ENCODE measurements at places on chromosomes 2 and 18. TPM values are rescaled to one million over a fixed set of nuclear protein-coding genes. Genes with fewer than 3 reads are reported as not detected.
A peak's percentile ranks its signal among the peaks of the same experiment; 100 is the strongest.

DNA sequence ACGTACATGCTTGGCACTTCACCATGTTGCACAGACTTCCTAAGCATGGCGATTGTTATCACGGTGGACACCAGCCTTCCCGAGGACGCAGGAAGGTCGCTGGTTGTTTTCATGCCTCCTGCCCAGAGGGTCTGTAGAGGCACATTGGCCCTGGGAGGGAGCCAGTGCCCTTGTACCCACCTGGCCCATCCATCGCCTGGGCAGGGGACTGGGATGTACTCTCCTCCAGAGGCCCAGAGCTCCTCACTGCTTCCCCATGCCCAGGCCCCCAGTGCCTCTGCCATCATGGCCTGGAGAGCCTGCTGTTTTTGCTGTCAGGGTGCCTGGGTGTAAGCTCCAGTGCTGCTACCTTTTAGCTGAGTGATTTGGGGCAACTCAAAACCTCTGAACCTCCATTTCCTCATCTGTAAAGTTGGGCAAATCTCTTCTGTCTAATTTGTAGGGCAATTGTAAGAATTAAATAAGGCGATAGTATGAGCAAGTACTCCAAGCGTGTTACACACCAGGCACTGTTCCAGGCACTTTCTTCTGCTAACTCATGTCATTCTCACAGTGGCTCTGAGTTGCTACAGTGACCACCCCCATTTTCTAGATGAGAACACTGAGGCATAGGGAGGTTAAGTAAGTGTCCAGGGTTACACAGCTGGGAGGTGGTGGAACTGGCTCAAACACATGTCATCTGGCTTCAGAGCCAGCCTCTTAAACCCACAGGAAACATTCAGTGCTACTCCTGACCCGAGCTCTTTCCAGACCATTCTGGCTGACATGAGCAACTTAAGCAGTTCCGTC is 45.3 kb downstream of the GREB1 start:
- peaks cover 2% of the 10 kb centered on the region for H3K27me3 ChIP-seq
- H3K4me1 ChIP-seq: peaks cover 11% of the 10 kb centered on the region
- no peaks in the 10 kb centered on the region for H3K36me3 ChIP-seq
- H3K27ac ChIP-seq: no peak overlapping the region

- H3K27ac ChIP-seq: peak overlapping the region; percentile 85
- H3K4me1 ChIP-seq: peaks cover 31% of the 10 kb centered on the region
- peak overlapping the region; percentile 90 for H3K4me3 ChIP-seq
- peaks cover 25% of the 10 kb centered on the region for H3K36me3 ChIP-seq
- H3K27me3 ChIP-seq: no peaks in the 10 kb centered on the region
- DNase-seq: peak; percentile 31
These were observed 842 bp upstream of the CKAP2L start for GRCh38 chr2:112765251-112765650.

FZD7 gene
- 0.62 TPM for total RNA-seq

- no peak for DNase-seq
- no peaks in the 10 kb centered on the region for H3K27me3 ChIP-seq
- peaks cover 16% of the 10 kb centered on the region for H3K4me1 ChIP-seq
- no peak overlapping the region for H3K27ac ChIP-seq
These were observed 11.3 kb downstream of the GFPT1 start for GRCh38 chr2:69375494-69376353.

GRCh38 chr18:73355121-73355520 is 487.3 kb upstream of the NETO1 start:
- DNase-seq: no peak
- no peaks in the 10 kb centered on the region for H3K4me1 ChIP-seq
- no peaks in the 10 kb centered on the region for H3K36me3 ChIP-seq
- H3K27me3 ChIP-seq: no peaks in the 10 kb centered on the region
- no peak overlapping the region for H3K4me3 ChIP-seq

DNA sequence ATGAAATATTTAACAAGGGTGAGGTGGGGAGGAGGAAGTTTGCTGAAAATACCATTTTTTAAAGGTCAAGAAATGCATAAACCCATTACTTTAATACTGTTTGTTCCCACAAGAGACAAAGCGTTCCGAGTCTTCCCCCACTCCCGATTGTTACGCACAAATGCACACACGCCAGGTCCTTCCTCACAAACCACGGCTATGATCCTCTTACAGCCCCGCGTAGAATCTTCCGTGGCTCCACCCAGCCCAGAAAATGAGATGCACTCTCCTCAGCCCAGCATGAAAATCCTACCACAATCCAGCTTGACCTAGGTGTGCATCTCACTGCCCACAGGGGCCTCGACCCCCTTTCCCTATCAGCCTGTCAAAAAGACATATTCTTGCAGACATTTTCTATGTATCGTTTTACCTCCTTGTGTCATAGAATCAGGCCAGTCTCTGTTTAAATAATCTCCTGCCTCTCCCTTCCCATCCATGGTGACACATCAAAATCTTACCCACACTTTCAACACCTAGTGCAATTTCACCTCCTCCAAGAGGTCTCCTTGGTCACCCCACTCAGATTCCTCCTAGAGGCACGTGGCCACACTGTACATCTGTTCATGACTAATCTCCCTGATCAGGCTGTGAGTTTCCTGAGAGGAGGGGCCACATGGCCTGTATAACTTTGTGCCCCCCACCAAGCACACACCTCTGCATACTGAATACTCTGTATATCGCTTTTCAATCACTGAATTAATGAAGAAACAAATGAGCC is 491.0 kb upstream of the KLHL29 start:
- H3K4me1 ChIP-seq: no peaks in the 10 kb centered on the region
- H3K27ac ChIP-seq: no peak overlapping the region
- no peaks in the 10 kb centered on the region for H3K27me3 ChIP-seq
- no peak overlapping the region for H3K4me3 ChIP-seq

LCT gene
- total RNA-seq: 0.02 TPM

- H3K4me3 ChIP-seq: no peak overlapping the region
- H3K36me3 ChIP-seq: no peaks in the 10 kb centered on the region
- peaks cover 29% of the 10 kb centered on the region for H3K27me3 ChIP-seq
- no peak overlapping the region for H3K27ac ChIP-seq
- DNase-seq: no peak
- H3K4me1 ChIP-seq: no peaks in the 10 kb centered on the region
These were observed 47.7 kb upstream of the GBX2 start for GRCh38 chr2:236215761-236216333.

- peak; percentile 75 for DNase-seq
- H3K36me3 ChIP-seq: no peaks in the 10 kb centered on the region
- peaks cover 29% of the 10 kb centered on the region for H3K27me3 ChIP-seq
- no peak overlapping the region for H3K27ac ChIP-seq
- no peaks in the 10 kb centered on the region for H3K4me1 ChIP-seq
These were observed 1.2 kb upstream of the UGT1A5 start for GRCh38 chr2:233711312-233712008.
